ENCODE measurements at places on chromosomes 11 and 22. TPM values are rescaled to one million over a fixed set of nuclear protein-coding genes. Genes with fewer than 3 reads are reported as not detected.

DBX1 gene
- total RNA-seq: not detected

TMEM121B gene
- 0.05 TPM for total RNA-seq

OR5AK2 gene
- total RNA-seq: not detected

GAS2 gene
- total RNA-seq: 0.80 TPM

CD44 gene
- 232 TPM for total RNA-seq

SLC5A1 gene
- not detected for total RNA-seq

SCARF2 gene
- 0.55 TPM for total RNA-seq

MCHR1 gene
- not detected for total RNA-seq

- DNase-seq: no peak
These were observed 1955.1 kb upstream of the RAG2 start for GRCh38 chr11:38553148-38553547.

DNA sequence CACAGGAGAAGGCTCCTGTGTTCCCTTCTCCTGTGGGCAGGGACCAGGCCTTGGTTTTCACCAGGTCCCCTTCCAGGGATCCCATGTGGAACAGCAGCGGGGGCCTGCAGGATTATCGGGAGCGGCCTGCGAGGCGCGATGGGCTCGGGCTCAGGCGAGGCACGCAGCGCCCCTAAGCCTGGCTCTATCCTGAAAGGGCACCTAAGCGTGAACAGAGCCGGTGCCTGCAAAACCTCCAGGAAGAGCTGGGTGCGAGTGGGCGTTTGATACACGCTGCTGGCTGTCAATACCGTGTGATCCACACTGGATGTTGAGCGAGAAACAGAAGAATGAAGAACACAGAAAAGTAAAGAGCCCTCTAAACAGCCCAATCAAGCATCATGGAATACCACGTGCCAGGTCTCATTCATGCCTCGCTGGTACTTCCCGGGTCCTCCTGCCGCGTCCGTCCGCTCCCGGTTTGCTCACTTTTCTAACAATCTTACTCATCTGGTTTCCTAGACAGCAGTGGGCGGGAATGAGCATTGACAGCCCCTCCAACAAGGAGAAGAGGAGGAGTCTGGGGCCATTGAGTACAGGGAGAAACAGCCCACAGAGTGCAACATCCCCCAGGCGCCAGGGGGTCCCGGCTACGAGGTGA is 12.5 kb downstream of the OSBPL5 start:
- no peak for DNase-seq

DNA sequence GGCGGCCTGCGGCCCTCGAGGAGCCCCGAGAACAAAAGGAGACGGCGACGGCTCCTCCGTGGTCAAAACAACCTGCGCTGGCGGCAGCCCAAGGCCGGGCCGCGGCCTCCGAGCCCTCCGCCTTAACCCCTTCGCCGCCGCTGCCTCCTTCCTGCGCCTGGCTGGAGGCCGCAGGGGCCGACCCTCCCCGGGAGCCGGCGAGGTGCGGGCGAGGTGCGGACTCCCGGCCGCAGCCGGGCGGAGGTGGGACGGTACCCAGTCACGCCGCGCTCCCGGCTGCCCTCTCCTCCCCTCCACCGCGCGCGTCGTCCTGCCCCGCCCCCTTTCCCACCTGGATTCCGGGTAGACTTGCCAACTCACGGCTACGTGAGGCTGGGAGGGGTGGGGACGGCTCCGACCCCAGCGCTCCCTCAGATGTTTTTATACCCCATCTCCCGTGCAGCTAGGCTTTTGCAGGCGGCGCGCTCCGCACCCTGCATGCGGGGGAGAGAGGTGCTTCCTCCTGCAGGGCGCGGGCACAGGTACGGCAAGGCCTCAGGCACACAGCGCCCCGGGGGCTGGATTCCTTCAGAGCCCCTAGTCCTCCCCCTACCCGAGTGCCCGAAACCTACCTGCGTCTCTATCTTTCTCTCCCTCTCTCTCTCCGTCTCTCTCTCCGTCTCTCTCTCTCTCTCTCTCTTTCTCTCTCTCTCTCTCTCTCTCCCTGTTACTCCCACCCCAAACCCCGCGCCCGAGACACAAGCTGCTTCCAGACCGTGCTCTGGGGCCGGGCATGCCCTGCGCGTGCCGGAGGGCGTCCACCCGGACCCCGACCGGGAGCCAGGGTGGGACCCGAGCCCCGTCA is 2.0 kb downstream of the PDGFB start:
- no peak for DNase-seq

DNA sequence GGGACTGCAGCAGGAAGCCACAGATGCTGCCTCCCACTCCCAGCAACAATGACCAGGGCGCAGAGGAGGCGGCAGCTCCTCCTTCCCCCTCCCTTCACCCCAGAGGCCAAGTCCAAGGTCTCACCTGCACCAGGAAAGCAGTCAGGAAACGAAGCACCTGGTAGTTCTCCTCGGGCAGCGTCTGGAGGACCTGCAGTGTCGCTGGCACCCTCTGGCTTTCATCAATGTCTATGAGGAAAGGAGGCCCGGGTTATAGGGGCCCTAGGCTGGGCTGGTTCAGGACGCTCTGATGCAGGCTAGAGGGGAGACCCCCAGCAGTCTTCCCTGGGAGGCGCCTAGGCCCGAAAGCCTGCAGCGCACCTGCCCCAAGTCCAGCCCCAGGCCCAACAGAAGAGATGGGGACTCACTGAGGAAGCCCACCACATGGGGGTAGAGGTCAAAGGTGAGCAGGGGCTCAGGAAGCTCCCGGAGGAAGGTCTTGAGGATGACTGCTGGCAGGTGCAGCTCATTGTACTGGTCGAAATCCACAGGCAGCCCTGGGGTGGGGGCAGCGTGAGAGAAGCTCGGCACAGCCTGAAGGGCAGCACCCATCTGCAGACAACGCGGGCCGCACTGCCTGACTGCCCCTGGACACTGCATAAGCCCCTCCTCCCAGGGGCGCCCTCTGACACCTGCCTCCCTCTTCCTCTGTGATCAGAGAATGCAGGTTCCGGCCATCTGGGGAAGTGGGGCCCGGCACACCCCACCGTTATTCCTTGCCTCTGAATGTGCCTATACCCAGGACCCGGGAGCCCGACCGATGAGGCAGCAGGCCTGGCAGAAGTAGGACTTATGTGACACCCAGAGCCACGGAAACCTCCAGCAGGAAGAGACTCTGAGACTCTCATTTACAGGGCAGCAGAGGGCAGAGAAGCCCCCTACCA is 20.9 kb downstream of the ARHGAP1 start:
- DNase-seq: no peak

- DNase-seq: no peak
These were observed 178.9 kb downstream of the CTTN start for GRCh38 chr11:70577258-70577603.

- DNase-seq: no peak
These were observed 9.3 kb downstream of the MPPED1 start for GRCh38 chr22:43421046-43421665.

All from activated T-helper 2 cell treated with anti-CD3 and anti-CD28 coated beads, Interferon-gamma antibody, Interleukin-2, Interleukin-4, amounts not matched to agents 10 μg/mL and 5 μg/mL and 100 μg/mL, durations not matched to agents 14 hours and 24 hours and 36 hours (primary cell).